Dorsolateral prefrontal cortex (tissue), 122 donors: ENCODE measurements at places on chromosomes 13 and 19. TPM values are rescaled to one million over a fixed set of nuclear protein-coding genes. Genes with fewer than 3 reads are reported as not detected.

The TPGS1 gene
- 19.2 TPM for total RNA-seq

GRCh38 chr19:29927944-29928625 is 14.0 kb upstream of the URI1 start:
- DNase-seq, result no peak

DNA sequence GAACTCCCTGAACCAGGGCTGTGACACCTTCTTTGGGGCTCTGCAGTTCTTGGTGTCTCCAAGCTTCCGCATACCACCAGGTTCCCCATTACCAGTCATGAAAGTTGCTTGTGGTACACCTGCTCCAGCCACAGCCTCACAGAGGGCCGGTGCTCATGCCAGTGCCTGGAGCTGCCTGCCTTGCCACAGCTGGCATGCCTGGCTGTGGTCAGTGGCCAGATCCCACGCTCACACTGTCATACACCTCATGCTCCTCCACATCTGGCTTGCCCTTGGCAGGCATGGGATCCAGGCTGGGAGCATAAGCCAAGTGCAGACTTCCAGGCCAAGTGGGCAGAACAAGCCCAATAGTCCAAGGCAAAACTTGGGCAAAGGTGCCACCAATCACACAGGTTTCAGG is 1054.9 kb downstream of the SLITRK5 start:
- DNase-seq, result no peak

DNA sequence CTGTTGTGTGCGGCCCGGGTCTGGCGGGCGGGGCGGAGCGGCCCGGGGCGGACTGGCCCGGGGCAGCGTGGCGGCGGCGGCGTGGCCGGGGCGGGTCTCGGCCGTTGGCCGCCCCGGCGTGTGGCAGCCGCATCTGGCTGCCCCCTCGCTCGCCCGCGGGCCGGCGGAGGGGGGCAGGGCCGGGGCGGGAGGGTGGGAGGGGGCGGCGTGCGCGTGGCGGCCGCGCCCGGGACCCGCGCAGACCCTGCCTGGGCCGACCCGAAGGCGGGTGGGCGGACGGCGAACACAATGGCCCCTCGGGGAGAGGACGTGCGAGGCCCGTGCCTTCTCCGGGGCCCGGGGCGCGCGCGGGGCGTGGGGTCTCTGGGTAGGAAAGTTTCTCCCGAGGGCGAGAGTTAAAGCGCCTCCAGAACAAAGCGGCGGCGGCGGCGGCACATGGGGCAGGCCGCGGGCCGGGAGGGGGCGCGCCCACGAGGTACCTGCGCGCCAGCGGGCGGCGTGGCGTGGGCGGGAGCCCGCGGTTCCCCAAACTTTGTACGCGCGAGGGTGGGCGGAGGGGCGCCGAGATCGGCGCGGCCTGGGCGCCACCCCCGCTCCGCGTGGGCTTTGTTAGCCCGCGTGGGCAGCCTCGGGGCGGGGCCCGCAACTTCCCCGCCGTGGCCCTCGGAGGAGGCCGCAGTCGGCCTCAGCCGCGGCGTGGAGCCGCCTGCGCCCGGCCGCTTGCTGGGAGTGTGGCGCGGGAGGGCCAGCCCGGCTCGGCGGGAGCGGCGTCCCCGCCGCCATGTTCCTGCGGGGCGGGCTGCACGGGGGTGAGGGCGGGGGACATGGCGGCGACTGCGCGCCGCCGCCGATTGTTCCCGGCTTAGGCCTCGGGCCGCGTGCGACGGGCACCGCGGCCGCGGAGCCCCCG is 764 bp downstream of the MIR17HG start:
- DNase-seq, result no peak

GRCh38 chr13:99191900-99192399 is 8.7 kb upstream of the UBAC2 start:
- no peak for DNase-seq

The CTXN1 gene
- total RNA-seq, result 182 TPM

DNA sequence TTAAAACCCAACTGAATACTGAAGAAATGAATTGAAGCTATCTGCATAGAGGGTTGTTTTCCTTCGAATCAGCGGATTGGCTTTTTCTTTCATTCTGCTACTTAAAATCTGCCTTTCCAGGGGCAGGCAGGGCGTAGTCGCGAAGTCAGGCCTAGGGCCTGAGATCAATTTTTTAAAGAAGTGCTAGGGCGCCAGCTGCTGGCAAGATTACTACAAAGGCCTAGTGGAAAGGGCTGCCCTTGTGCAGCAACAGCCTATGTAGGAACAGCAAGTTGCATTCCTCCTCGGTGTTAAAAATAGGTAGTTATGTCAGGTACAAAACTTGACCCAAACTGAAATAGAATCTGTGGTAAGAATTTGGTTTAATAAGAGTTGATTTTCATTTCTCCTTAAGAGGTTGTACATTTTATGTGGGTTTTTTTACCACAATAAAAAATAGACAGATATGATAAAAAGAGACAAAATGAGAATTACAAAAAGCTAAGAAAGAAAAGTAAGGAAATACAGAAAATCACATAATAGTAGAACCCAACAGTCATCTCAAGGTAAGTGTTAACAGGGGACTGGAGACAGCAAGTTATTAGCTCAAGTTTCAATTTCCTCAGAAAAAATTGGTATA is 9.5 kb upstream of the URAD start:
- no peak for DNase-seq

GRCh38 chr19:54481326-54481930 is 8.3 kb upstream of the CDC42EP5 start:
- DNase-seq, result no peak

The CPT1C gene
- 58.8 TPM for total RNA-seq

DNA sequence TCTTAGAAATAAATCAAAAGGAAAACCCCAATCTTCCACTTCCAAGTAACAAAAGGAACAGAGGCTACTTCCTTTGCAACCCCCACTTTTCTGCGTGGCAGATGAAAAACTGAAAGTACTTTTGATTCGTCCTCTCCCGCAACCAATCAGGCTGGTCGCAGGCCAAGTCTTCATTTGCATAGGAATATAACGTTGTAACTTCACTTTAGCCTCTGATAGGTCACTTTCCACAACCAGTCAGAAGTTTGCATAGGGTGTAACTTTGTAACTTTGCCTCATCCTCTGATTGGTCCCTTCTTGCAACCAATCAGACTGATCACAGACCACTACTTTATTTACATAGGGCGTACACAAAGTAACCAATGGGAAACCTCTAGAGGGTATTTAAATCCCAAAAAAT is 37.2 kb downstream of the TGDS start:
- DNase-seq, result no peak

DNA sequence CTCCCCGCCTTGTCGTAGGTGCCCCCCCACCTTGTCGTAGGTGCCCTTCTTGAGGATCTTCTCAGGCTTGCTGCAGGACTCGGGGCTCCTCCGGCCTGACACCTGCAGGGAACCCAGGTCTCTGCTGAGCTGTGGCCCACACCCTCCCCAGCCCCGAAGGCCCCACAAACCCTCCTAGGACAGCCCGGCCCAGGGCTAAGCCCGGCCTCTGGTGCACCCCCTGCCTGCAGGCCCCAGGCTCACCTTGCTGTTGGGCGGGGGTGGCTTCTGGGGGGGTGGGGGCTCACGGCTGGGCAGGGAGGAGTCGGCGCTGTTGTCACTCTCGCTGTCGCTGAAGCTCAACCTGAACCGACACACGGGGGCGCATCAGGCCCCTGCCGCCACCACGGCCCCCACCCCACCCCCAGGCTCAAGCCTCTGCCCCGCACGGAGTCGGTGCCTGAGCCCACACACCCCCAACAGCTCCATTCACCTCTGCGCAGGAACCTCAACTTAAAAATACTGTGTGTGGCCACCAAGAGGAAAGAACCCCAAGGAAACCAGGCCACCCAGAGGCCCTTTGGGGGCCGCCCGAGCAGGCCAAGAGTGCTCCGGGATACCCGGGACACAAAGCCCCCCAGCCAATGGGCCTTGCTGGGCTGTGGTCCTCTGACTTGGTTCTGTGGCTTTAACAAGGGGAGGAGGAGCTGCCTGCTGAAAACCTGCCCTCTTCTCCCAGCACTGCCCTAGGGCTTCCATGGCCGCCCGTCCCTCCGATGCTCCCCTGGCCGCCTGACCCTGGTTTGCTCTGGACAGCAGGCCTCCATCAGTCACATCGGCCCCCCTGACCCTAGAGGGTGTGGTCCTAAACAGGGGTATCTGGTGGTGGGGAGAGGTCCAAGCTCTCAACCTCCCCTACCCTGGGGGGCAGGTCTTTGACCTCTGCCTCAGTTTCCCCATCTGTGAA is 65.8 kb downstream of the MLLT1 start:
- DNase-seq, result no peak

DNA sequence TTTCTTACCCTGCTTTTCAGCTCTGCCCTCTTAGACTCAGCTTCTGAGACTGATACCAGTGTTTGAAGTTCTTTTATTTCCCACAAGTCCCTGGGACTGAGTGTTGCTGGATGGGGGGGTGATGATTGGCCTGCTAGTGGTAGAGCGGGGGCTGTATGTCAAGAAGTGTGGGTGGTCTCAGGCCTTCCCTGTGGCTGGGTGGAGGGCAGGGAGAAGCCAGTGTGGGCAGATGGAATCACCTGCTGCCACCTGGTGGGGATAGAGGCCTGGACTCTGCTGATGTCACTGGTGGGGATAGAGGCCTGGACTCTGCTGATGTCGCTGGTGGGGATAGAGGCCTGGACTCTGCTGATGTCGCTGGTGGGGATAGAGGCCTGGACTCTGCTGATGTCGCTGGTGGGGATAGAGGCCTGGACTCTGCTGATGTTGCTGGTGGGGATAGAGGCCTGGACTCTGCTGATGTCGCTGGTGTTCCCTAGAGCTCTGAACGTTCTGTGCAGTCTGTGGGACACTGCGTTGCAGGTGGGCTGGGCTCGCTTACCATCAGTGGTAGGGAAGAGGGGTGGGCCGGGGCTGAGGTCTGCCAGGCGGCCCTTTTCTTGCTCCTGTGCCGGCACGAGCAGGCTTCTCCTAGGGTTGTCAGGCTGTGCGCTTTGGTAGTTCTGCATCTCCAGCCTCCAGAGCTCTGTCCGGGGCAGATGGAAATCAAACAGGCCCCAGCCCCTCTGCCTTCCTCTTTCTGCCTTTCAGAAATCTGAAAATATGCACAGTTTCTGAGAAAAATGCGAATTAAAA is 101.3 kb downstream of the ARHGEF7 start:
- peak; percentile 60 for DNase-seq

DNA sequence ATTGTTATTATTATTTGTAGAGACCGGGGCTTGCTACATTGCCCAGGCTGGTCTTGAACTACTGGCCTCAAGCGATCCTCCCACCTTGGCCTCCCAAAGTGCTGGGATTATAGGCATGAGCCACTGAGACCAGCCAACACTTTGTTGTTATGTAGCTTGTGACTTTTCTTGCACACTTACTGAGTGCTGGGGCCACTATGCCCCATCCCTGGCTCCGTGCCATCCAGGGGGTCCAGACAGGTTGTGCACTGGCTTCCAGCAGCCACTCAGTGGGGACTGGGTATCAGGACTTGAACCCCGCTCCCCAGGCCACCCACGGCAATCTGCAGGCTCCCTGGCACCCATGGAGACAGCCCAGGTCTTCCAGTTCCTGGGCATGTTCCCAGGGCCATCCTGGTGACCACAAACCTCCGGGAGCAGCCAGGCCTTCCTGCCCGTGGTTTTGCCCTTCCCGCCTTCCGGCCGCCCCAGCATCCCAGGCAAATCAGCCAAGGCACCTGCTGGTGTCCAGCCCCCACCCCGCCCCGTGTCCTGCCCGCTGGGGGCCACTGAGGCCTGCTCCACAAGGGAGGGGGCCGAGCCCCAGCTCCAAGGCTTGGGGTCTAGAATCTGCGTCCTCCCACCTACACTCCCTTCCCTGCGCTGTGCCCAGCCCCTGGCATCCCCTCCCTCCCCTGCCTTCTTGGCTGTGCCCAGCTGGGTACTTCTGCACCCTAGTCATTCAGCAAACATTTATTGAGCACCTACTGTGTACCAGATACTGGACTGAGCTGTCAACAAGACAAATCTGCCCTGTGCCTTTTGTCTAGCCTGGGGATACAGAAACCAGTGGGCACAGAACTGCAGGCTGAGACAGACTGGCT is 23.7 kb upstream of the SEMA6B start:
- DNase-seq, result no peak

- DNase-seq, result no peak
Observed at GRCh38 chr19:3274942-3275582, 50.6 kb downstream of the CELF5 start.

- DNase-seq, result no peak
Observed at GRCh38 chr13:92460479-92460878, 766.1 kb upstream of the GPC6 start.

GRCh38 chr19:46721269-46722003 is 4.5 kb upstream of the PRKD2 start:
- DNase-seq, result no peak

The FCAR gene
- 0.48 TPM for total RNA-seq

DNA sequence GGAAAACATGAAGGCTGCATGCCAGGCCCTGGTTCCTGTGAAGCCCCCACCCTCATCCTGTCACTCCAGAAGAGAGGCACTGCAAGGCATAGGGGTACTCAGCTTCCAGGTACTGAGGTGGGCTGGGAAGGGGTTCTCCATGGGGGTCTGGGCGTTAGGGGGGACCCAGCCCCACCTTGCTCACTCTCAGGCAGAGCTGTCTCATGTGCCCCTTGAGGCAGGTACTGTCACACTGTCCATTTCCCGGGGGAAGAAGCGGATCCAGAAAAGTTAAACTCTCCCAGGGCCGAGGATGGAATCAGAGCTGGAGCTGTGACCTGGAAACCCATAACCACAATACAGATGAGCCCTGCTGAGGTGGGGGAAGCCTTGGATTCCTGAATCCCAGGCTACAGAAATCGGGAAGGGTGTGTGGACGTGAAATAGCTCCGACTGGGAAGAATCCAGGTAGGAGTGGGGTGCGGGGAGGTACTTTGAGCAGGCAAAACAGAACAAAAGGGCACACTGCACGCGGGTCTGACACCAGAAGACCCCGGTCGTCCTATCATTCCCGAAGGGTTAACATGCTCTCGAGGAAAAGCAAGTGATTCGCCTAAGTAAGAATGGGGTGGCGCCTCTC is 540 bp upstream of the USE1 start:
- DNase-seq, result no peak

DNA sequence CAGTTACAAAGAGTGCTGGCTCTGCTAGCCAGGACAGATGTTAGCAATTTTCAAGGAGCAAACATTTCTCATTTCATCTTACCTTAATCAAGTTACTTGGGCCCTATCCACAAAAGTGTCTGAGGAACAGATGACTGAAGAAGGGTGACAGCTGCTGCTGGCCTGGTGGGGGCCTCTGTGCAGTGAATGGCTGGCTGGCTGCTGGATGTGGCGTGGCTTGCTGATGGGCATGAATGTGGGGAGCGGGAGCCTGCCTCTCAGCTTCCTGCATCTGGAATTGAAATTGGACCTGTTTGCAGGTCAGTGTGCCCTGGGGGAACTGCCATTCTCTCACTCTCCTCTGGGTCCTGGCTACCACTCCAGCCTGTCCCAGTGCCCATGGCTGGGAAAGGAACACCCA is 94.7 kb downstream of the RGCC start:
- DNase-seq, result no peak

DNA sequence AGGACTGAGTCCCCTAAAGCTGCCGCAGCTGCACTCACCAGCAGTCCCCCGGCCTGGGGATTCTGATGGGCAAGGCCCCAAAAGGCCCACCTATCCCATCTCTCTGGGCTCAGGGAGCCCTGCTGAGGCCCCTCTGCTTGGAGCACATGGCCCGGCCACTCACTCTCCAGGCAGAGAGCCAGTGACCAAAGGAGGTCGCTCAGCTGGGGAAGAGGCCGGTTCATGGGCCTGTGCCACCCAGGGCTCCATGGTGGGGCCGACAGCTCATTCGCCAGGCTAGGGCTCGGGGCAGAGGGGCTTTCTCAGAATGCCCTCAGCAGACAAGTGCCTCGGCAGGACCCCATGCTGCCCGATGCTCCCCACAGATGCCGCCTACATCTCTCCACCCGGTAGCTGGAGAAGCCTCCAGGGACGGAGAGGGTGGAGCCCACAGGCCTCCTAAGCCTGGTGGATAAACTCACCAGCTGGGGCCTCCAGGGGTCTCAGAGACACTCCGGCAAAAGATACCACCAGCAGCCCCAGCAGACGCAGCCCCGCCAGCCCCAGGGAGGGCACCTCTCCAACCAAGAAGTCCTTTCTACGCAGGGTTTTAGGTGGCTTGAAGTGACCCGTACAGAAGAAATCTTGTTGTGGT is 54.4 kb downstream of the MLLT1 start:
- DNase-seq, result no peak
